Aorta (tissue), 5 donors: ENCODE measurements at places on chromosomes 1 and 21. TPM values are rescaled to one million over a fixed set of nuclear protein-coding genes. Genes with fewer than 3 reads are reported as not detected.
A peak's percentile ranks its signal among the peaks of the same experiment; 100 is the strongest.

The CYP4A11 gene
- polyA plus RNA-seq = not detected

The CYYR1 gene
- polyA plus RNA-seq = 1.6 TPM

The C1orf56 gene
- polyA plus RNA-seq = 2.6 TPM

DNA sequence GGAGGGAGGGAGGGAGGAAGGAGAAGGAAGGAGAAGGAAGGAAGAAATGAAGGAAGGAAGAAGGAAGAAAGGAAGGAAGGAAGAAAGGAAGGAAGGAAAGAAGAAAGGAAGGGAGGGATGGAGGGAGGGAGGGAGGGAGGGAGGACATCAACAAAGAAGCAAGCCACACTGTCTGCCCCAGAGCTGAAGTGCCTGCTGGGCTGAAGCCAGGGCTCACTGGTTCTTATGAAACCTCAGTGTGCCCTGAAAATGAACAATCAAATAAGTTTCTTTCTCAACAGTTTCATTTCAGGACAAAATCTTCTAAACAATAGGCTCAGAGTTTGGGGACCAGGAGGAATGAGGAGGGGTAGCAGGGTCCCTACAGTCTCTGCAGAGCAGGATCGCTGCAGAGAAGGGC lies 21.1 kb downstream of the ARHGEF19 start:
- DNase-seq = no peak

DNA sequence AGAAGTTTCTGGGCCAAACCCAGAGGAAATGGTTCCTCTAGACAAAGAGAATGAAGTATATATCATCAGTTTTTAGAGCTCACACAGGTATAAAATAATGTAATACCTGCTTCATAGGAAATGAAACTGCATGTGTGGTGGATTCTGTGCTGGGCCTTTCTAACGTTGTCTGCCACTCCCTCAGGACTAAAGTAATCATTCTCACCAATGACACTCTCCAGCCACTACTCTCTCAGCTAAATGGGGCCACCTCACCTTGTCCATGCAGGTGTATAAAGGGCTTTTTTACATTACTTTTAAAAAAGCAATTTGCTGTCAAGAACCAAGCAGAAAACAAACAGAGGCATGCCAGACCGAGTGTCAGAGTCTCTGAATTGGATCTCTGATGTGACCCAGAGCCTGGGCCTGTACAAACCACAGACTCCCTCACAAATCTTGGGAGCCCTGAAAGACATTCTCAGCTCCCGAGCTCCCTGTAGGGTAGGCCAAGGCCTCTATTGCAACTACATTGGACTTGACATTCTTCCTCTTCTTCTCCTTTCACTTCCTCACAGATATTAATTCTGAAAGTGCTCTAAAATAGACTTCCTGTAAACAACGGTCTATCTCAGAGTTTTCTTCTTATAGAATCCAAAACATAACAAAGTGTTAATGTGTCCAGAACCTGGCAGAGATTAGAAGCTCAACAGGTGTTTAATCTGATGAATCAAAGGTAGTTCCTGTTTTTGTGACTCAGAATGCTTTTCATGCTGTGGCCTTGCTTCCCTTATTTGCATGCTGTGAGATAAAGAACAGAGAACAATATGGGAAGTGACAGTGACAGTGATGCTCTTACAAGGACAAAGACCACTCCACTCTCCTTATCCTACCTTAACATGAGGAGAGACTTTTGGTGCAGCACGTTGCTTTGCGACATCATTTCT lies 8.6 kb downstream of the AIM2 start:
- DNase-seq = no peak

GRCh38 chr1:208026880-208027438 lies 116.0 kb upstream of the CD34 start:
- no peak for DNase-seq

DNA sequence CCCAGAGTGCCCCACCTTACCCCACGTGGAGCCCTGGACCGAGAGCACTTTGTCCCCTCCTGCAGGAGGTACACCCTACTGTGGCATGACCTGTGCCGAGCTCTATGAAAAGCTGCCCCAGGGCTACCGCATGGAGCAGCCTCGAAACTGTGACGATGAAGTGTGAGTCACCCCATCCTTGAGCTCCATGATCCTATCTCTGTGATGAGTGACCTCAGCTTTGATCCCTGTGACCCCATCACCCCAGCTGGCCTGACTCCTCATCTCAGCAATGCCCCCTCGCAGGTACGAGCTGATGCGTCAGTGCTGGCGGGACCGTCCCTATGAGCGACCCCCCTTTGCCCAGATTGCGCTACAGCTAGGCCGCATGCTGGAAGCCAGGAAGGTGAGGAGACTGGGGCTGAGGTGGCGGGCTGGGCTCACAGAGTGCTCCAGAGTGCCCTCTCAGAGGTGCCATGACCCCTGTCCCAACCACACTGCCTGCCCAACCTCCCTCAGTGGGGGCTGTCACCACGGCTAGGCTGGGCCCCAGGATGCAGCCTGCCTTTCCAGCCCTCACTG lies 16.2 kb upstream of the MPL start:
- peak; percentile 57 for DNase-seq

GRCh38 chr1:26340047-26340481 lies 13.9 kb downstream of the CRYBG2 start:
- no peak for DNase-seq

- DNase-seq = no peak
These were observed 1.6 kb downstream of the AGO4 start for GRCh38 chr1:35809114-35810095.

- no peak for DNase-seq
These were observed 142.0 kb upstream of the ATP1B1 start for GRCh38 chr1:168964478-168964877.

GRCh38 chr1:39205781-39206464 lies 1.4 kb downstream of the MACF1 start:
- no peak for DNase-seq

DNA sequence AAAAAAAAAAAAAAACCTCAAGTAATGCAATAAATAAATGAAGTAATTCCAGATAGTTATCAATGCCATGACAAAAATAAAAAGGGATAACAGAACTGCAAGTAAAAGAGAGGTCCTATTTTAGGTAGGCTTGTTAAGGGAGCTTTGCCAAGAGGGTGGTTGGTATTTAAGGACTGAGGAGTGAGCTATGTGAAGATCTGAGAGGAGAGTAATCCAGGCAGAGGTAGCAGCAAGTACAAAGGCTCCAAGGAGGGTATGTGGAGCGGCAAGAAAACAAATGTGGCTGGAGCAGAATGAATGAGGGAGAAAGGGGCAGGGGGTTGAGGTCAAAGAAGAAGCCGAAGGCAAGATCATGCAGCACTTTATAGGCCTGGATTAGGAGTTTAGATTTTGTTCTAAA lies 59.9 kb upstream of the CDC42BPA start:
- no peak for DNase-seq

- no peak for DNase-seq
These were observed 592 bp downstream of the CRCT1 start for GRCh38 chr1:152514715-152515433.

- no peak for DNase-seq
These were observed 13.5 kb downstream of the KCNK1 start for GRCh38 chr1:233627376-233627775.

DNA sequence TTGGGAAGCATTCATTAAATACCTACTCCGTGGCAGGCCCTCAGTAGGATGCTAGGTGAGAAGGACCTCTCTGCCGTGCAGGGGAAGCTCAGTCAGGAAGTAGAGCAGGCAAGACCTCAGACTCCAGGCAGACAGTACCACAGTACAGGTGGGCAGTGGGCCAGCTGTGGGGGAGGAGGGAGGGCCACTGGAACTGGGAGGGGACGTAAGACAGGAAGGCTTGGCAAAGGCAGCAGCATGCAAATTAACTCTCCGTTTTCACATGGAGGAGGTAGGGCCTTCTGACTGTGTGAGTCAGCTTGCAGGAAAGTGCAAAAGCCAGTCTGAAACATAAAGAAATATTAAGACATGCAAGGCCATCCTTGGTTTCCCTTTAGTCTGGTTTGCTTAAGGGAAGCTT lies 157.7 kb downstream of the TRIM33 start:
- DNase-seq = peak; percentile 91

DNA sequence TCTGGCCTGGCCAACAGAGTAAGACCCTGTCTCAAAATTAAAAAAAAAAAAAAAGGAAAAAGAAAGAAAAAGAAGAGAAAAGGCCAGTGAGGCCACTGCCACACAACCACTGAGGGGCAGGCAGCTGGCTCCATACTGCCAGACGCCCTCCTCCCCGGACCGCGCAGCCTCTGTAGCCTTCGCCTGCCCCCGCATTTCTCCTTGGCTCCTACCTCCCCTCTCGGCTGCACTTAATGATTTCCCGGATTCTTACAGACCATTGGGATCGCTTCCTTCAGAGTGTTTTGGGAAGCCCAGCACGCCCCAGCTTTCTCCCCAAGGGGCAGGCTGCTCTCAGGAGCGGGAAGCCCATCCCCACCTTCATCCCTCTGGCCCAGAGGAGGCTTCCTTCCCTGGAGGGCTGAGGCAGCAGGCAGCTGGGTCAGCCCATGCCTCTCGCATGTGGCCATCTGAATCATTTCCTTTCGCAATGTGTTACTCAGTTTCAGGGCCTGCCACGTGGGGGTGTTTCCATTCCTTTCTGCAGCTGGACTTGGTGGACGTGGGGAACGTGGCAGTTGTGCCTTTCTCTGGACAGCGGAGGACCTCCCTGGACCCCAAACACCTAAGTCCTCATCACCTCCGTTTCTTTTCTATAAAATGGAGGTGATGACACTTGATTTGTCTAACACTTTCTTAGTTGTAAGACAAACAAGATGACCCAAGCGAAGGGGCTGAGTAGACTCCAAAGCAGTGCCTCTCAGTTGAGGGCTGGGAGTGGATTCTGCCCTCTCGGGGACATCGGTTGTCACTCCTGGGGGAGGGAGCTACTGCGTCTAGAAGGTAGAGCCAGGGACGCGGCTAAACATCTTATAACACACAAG lies 2.3 kb downstream of the SLC2A5 start:
- peak; percentile 88 for DNase-seq

- DNase-seq = no peak
These were observed 5.1 kb downstream of the TNFRSF8 start for GRCh38 chr1:12067900-12068821.

DNA sequence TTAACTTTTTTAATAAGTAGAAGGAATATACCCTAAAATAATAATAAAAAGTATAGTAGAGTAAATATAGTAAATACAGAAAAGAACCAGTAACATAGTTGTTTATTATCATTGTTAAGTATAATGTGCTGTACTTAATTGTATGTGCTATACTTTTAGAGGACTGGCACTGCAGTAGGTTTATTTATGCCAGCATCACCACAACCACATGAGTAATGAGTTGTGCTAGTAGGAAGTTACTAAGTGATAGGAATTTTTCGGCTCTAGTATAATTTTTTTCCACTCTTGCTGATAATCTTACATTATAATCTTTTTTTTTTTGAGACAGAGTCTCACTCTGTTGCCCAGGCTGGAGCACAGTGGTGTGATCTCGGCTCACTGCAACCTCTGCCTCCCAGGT lies 71.6 kb downstream of the IVNS1ABP start:
- no peak for DNase-seq
